ENCODE measurements at places on chromosomes 16 and 17.

GRCh38 chr16:444027-444426 is 18.6 kb downstream of the RAB11FIP3 start:
- no peak for DNase-seq

- DNase-seq, result no peak
Observed at GRCh38 chr17:8109661-8110455, 8.5 kb downstream of the ALOXE3 start.

DNA sequence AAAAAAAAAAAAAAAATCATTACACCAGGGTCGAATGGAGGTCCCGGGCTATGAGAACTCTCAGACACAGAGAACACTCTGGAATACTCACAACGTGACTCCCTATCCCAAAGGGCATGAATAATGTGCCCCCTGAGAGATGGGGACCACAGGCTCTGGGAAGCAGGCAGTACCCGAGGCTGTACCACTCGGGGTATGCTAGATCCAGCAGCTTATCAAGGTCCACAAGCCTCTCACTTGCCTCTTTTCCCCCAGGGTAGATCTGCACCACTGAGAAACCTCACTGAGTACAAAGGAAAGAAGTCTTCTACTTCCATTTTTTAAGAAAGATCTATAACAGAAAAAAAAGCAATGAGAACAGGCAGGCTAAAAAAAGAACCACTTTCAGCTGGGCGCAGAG is 40.5 kb downstream of the WDR59 start:
- no peak for DNase-seq

DNA sequence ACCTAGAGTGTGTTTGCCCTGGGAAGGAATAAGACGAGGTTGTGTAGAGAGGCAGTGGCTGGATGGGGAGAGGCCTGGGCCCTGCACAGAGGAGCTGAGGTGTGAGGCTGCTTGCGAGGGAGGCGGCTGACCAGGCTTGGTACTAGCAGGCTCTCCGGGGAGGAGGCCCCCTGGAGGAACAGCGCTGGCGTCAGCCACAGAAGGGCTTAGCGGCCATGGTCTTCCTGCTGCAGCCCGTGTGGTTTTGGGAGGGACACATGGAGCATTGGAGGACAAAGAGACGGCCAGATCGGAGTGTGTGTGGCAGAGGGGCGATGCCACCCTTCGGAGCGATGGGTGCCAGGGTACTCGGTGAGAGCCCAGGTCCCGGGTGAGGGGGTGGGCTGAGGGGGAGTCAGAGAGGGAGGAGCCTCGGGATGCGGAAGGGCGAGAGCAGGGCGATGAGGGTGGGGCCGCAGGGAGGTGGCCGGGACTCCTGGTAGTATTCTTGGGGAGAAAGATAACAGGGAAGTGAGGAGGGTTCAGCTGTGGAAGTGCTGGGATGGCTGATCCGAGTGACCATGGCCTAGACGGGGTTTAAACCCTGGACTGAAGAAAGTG is 8.3 kb downstream of the BANP start:
- DNase-seq, result no peak

DNA sequence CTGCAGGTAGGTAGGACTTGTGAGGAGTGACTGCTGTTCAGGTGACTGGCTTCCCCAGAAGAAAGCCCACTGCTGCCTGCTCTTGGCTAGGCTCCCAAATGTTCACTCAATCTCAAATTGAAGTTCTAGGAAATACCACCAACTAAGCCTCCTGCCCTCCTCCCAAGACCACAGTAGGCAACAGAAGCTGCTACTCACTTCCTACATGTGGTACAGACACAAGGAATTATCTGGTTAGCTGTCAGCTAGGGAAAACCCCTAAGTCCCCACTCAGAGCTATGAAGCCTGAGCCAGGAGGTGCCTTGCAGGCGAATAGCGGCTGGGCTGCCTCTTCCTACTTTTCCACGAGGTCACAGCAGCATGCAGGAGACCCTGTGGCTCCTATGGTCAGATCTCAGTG is 4.9 kb downstream of the FBXO39 start:
- DNase-seq, result no peak

DNA sequence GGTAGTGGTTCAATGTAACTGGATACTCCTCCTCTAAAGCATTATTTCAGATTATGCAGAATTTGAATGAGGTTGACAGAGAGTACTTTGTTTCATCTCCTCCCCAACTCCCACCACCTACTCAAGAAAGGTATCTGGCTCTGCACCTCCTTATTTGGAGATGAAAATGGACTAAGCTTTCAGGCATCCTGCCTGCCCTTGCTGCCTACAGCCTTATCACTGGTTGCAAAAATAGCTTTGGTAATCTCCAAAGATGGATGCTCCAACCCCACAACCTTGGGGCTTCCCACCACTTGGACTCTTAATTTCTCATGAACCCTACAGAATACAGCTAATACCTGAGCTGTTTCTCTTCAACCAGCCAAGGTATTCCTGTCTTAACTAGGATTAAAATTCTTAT is 45.3 kb upstream of the CORO6 start:
- DNase-seq, result no peak

DNA sequence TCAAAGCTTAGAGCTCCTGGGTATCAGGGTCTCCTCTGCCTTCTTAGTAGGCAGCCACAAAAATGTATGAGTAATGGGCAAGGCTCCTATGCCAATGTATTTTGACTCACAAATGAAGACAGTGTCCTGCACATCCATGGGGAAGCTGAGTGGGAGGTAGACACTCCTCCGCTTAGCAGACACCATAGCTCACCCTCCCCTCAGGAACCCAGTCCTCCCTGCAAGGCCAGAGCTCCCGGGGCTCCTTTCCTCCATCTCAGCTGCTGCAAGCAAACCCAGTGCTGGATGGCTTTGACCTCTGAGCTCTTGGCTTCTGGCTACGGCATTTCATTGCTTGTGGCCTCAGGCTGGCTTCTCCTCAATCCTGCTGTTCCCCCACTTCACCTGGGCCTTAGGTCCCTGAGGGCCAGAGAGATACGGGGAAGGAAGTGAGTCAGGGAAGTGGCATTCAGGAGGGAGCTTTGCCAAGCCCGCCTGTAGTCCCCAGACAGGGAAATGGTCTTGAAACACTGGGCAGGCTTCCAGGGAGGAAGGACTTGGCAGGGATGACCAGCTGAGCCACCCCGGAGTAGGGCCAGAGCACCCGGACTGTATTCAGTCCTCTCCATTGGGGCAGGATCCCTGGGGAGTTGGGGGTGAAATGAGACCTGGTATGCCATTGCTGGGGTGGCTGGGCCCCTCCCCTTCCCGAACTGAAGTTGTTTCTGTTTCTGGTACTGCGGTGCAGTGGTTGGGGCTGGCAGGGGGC is 4.5 kb downstream of the ABCC3 start:
- DNase-seq, result peak; percentile 77

GRCh38 chr16:4273858-4274311 is 1.1 kb upstream of the TFAP4 start:
- DNase-seq, result no peak

GRCh38 chr17:57604771-57605674 is 140.1 kb downstream of the CCDC182 start:
- DNase-seq, result no peak

DNA sequence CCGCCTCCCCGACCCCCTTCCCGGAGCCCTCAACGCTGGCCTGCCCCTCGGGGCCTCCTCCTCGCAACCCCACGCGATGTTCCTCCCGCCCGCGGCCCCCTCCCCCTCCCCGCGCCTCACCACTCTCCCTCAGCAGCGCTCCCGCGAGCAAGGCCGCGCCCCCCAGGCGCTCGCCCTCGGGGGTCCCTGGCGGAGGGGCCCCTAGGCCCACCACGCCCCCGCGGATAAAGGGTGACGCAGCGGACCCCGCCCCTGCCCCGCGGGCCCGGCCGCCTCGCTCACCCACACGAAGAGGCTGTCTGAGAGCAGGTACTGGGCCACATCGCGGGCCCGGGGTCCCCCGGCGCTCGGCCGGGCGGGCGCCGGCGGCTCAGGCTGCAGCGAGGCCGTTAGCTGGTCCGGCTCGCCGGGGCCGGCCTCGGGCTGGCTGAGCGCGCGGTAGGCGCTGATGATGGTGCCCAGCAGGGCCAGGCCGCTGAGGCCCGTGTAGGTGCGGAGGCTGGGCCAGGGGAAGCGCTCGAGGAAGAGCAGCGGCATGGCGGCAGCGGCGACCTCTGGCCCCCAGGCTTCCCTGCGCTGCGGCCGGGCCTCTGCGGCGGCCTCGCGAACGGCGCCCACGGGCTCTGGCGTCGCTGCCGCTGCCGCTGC is 430 bp downstream of the AMFR start:
- DNase-seq, result no peak

DNA sequence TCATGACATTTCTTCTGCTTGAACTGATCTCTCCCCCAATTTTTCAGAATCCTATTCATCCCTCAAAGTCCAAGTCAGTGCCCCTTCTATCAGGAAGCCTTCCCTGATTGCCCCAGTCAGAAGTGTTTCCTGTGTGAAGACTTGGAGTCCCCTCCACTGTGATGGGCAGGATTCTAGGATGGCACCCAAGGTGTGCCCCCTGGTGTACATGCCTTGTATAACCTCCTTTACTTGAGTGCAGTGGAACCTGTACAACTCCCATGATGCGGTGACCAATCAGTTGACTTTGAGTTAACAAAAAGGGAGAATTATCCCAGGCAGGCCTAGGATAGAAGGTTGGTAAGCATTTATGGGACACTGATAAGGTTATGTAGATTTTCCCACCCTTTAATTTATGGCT is 23.4 kb downstream of the MYH13 start:
- no peak for DNase-seq

- DNase-seq, result no peak
Observed at GRCh38 chr17:34265711-34266110, 4.3 kb upstream of the CCL7 start.

GRCh38 chr17:55458287-55458900 is 36.8 kb upstream of the MMD start:
- DNase-seq, result no peak

DNA sequence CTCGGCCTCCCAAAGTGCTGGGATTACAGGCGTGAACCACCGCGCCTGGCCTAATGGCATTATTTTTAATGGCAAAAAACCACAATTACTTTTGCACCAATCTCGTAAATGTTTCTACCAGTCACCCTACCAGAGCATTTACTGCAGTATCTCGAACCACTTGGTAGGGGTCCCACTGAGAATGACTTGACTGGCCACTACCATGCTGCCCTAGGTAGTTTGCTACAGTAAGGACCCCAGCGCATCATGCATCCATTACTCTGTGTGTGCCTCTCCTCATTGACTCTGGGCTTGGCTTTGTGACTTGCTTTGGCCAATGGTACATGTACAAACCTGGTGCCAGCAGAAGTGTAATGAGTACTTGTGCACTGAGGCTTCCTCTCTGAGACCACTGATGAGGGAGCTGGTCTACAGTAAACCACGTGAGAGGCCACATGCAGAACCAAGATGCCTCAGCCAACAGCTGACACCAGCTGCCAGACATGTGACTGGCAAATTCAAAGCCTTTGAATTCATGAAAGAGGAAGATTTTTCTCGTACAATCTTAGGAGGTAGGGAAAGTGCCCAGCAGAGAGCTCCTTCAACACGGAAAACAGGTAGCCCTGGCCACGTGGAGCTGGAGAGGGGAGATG is 421.7 kb upstream of the C16orf82 start:
- peak; percentile 3 for DNase-seq

DNA sequence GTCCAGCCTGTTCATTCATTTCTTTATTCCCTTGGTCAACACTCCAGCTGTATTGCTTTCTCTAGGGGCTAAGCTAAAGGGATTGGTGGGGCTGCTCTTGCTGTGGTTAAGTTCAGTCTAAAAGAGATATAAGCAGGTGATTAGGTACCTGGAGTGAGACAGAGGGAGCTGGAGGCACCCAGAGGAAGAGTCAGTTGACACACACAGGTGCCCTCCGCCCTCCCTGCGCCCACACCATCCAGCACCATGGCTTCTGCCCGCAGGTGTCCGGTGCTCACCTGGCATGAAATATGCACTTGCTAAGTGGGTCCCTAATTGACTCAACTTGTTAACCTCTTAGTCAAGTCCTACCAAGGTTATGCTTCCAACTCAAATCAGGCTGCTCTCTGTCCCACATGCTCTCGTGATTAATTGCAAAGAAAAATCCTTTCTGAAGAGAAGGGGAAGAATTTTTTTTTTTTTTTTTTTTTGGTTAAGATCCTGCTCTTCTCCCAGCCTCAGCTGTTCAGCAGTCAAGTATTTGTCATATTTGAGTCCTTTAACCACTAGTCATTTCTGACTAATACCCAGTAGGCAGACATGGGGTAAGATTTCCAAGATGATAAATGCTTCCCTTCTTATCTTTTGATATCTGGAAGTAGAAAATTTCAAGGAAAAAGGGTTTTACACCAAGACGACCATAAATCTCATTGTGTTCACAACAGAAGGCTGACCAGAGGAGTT is 199.8 kb upstream of the WSCD1 start:
- no peak for DNase-seq

- DNase-seq, result no peak
Observed at GRCh38 chr16:71648921-71649320, 22.9 kb downstream of the MARVELD3 start.

- no peak for DNase-seq
Observed at GRCh38 chr16:13856398-13856797, 63.6 kb upstream of the ERCC4 start.

DNA sequence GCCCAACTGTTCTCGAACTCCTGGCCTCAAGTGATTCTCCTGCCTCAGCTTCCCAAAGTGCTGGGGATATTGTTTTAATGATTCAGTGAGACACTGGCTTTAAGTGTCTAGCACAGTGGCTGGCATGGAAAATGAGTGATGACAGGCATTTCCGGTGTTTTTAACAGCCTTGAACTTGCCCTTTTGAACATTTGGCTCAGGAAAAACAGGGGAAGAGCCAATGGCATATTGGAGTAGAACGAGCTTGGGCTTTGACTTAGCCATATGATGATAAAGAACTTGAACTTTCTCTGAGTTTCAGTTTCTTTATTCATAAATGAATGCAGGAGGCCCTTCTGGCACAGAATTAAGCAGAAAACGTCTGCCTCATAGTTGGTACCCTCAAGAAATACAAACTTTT is 145.0 kb upstream of the HS3ST4 start:
- no peak for DNase-seq

- DNase-seq, result no peak
Observed at GRCh38 chr16:84048871-84049270, 6.3 kb upstream of the SLC38A8 start.

- no peak for DNase-seq
Observed at GRCh38 chr16:52634104-52634503, 87.2 kb upstream of the TOX3 start.

- peak; percentile 30 for DNase-seq
Observed at GRCh38 chr16:55839115-55839514, 6.2 kb upstream of the CES1 start.

DNA sequence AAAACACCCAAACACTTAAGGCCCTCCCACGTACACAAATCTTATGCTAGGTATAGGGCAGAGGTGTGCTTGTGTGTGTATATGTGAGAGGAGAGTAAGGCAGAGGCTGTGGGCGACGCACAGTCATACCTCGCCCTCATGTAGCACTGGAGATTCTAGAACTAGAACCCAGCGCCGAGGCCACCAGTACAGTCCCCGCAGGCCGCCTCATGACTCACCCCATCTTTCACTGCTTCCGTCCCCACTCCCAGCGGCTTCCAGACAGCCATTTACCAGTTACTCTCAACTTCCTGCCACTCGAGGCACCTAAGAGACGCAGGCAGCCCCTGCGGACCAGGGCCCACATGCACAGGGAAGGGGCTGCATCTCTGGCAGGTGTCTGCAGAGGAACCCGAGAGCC is 23.2 kb upstream of the CYTH1 start:
- no peak for DNase-seq

- no peak for DNase-seq
Observed at GRCh38 chr16:85539084-85539483, 74.0 kb upstream of the GSE1 start.

Measured in pons (tissue), 1 donor.